NCI-H1105 (cell line): ENCODE measurements at places on chromosomes 1 and 21.

GRCh38 chr21:26842974-26843932 lies 2.0 kb downstream of the ADAMTS1 start:
- DNase-seq, result no peak

DNA sequence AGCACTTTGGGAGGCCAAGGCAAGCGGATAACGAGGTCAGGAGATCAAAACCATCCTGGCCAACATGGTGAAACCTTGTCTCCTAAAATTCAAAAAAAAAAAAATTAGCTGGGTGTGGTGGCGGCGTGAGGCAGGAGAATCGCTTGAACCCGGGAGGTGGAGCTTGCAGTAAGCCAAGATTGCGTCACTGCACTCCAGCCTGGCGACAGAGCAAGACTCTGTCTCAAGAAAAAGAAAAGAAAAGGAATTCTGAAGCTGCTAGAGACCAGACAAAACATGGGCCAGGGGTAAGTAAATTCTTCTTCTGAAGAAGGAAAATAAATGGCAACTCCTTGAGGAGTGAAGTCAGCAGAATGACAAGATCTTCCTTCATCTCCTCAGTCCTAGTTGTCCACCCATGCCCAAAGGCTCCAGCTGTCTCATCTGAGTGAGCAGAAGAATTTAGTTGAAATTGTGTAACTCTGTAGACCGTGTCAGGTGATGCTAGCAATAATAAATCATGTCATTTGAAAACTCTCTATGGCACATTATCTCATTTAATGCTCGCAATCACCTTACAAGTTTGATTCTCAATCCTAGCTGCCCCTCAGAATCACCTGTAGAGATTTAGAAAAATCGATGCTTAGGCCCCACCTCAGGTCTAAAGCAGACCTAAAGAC lies 14.3 kb downstream of the PDZK1 start:
- no peak for DNase-seq

GRCh38 chr1:7853684-7854026 lies 790 bp upstream of the UTS2 start:
- no peak for DNase-seq

DNA sequence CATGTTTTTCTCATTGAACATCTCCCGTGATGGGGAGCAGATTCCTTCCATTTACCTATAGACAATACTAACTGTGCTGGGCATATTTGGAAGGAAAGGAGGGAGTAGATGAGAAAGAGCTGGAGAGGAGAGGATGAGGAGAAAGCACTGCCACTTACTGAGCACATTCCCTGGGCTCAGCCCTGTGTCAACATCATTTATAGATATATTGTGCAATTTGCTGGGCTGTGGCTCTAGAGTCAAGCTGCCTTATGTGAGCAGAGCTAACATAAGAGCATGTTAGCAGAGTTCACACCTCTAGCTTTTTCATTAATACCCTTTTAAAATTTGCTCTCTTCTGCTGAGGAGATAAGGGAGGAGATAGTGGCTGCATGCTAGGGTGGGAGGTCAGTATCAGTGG lies 22.3 kb upstream of the CD53 start:
- no peak for DNase-seq

GRCh38 chr21:32955311-32956060 lies 70.2 kb upstream of the OLIG2 start:
- DNase-seq, result no peak

- DNase-seq, result no peak
Measured at GRCh38 chr1:188590641-188591040, 1761.9 kb downstream of the PLA2G4A start.

- no peak for DNase-seq
Measured at GRCh38 chr1:233337505-233337904, 10.0 kb downstream of the MAP3K21 start.

GRCh38 chr1:217435204-217435603 lies 195.7 kb downstream of the GPATCH2 start:
- peak; percentile 25 for DNase-seq

- DNase-seq, result no peak
Measured at GRCh38 chr1:3890389-3891328, 9.4 kb downstream of the C1orf174 start.

DNA sequence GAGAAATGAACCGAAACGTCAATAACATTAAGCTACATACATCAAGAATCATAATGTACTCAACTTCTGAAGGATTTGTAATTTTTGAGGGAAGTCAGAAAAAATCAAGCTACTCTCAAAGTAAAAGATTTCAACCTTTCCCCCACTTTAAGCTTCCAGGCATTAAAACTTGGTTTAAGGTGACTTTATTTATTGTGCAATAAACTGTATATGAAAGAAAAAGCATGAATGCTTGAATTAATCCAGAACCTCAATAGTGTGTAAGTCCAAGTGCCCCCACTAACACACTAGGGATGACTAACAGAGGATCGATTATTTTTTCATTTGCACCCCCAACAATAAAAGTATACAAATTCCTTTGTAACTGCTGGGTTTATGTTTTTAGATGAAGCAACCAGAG lies 10.9 kb downstream of the GART start:
- DNase-seq, result no peak

DNA sequence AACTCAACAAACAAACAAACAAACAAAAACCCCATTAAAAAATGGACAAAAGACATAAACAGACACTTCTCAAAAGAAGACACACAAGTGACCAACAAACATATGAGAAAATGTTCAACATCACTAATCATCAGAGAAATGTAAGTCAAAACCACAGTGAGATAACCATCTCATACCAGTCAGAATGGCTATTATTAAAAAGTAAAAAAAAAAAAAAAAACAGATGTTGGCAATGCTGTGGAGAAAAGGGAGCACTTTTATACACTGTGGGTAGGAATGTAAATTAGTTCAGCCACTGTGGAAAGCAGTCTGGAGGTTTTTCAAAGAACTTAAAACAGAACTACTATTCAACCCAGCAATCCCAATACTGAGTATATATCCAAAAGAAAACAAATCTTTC lies 94.7 kb downstream of the PLPP3 start:
- DNase-seq, result no peak

- no peak for DNase-seq
Measured at GRCh38 chr1:80882553-80882952, 918.2 kb upstream of the ADGRL2 start.

DNA sequence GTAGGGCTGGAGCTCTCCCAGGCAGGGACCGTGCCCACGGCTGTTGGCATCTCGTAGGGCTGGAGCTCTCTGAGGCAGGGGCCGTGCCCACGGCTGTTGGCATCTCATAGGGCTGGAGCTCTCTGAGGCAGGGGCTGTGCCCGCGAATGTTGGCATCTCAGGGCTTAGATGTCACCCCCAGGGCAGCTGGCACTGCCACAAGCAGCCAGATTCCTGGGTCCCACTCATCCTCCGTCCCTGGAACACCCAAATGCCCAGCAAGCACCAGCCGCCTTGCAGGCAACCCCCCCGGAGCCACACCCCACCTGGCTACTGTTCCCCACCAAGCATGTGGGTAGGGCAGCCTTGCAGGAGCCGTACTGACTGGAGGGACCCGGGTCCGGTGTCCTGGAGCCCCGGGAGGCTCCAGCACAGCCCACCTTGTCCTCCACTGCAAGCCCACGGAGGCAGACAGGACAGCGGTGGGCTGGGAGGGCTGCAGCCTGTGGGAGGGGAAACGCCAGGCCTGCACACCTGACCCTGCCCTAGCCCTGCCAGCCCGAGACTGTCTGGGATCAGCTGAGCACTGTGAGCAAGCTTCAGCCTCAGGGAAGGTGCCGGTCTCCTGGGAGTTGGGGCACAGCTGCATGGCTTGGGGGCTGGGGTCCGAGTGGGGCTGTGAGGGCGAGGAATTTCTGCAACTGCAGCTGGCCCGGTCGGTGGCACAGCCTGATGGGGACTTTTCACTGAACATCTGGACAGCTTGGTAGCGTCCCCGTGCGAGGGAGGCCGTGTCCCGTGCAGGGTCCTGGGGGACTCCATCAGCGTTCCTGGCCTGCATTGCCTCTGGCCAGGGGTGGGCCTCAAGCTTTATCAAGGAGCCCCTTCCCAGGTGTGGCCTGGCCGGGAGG lies 53.6 kb downstream of the COL18A1 start:
- no peak for DNase-seq

GRCh38 chr1:17209430-17209829 lies 4.5 kb downstream of the PADI1 start:
- DNase-seq, result no peak

- DNase-seq, result no peak
Measured at GRCh38 chr1:180600343-180600742, 31.5 kb upstream of the XPR1 start.

- no peak for DNase-seq
Measured at GRCh38 chr1:27566462-27567145, 37.3 kb downstream of the AHDC1 start.

- DNase-seq, result no peak
Measured at GRCh38 chr1:193631306-193631705, 444.9 kb upstream of the B3GALT2 start.

DNA sequence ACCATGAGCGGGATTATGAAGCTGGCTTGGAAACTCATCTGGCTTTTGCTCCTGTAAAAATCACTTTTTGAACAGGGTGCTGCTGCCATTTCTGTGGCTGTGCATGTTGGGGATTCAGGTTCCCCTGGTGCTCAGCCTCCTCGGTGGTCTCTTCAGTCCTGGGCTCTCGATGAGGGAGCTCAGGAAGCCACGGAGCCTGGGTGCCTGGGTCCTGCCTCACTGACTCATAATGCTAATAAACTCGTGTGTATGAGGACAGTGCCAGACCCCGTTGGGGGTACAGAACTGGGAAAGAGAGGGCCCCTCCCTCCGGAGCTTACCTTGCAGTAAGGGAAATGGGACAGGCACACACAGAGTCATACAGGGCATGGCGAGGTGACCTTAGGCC lies 5.8 kb downstream of the COQ8A start:
- no peak for DNase-seq

DNA sequence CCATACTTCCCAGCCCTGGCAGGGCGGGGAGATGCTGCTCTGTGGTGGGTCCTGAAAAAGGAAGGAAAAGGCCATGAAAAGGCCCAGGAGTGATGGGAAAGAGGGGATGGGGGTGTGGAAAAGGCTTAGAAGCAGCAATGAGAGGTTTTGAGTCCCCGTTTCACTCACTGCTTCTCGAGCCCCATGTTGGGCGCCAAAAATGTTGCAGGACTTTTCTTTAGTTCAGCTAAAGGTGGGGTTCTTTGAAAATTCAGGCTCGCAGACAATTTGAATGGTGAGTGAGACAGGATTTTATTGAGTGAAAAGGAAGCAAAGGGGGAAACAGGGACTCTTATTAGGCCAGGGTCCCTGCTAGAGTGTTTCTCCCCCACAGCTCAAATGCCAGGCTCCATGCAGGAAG lies 93.1 kb downstream of the MRPS6 start:
- no peak for DNase-seq

DNA sequence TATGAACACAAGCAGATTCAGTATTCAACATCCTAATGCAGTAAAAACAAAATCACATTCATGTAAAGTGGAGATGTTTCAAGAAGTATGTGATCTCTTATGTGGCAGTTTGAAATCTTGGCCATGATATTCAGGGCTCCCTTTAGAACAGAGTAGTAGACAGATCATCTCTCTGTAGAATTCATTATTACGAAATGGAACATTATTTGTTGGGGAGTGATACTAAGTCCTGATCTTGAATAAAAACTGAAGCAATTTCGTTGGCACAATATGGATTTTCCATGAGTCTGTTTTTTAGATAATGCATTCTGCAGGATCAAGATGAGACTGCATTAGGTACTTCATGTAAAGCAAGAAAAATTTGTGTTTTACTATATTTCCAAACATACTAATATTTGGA lies 264.4 kb upstream of the NRIP1 start:
- DNase-seq, result no peak

GRCh38 chr1:54850737-54851136 lies 36.3 kb downstream of the DHCR24 start:
- DNase-seq, result no peak

DNA sequence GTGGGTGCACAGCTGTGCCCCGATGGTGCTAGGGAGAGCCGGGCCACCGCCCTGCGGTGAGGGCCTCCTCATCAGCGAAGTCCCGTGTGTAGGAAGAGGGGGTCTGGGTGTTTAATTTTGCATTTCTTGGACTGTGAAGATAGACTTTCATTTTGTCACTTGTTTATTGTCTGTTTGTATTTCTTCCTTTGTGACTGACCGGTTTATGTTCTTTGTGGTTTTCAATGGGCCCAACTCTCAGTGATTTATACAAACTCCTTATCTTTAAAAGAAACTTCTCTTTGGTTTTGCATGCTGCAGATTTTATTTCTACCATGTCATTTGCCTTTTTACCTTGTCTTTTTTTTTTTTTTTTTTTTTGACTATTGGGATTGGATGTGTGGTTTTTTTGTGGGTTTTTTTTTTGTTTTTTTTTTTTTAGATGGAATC lies 65.1 kb downstream of the COL18A1 start:
- no peak for DNase-seq

DNA sequence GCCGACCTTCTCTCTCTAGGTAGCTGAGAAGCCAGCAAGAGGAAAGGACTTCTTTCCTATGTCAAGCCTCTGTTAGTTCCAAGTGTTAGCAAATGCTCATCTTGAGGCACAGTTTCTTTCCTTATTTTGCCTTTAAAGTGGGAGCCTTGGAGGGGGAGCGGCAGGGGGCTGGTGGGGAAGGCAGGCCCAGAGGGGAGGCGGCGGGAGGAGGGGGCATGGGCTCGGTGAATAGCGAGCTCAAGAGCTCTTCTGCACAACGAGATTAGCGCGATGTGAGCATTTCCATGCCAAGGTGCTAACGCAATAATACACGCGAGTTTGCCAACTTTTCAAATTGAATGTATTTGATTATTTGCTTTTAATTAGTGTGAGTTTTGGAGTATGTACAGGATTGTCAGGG lies 372.6 kb downstream of the RPS6KC1 start:
- peak; percentile 7 for DNase-seq

DNA sequence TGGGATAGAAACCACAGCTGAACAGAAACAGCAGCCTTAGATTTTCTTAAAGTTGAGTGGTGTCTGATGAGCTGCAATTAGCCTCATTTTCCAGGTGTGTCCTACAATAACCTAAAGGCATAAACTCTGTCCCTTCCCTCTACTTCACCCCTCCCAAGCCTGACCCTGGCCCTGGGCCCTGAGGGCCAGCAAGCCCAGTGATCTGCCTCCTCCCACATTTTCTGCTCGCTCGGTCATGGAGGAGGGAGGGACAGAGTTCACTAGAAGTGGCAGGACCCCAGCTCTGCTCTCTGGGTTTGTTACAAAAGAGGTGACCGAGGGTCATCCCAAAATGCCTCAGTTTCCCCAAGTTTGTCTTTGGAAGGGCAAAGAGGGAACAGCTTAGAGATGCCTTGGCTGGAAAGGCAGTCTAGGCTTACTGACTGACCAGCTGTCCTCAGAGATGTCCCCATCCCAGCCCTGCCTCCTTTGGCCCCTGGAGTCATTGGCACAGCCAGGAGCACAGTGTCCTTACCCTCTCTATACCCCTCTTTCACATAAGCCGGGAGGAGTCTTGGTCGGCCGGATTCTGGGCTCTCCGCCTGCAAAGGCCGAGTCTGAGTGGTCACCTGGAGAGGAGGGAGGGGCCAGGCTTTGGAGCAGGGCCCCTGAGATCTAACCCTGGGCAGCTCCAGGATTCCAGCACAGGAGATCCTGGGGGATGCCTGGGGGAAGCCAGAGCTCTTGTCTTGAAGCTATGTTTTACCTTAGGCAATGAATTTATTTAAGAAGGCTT lies 172.7 kb downstream of the PTPRU start:
- no peak for DNase-seq

- DNase-seq, result no peak
Measured at GRCh38 chr1:106957795-106958194, 98.7 kb upstream of the PRMT6 start.

GRCh38 chr1:49200738-49201137 lies 424.0 kb upstream of the BEND5 start:
- DNase-seq, result no peak
